AG20443 (cell line): ENCODE measurements at places on chromosomes 12 and 14.

- no peak for DNase-seq
Measured at GRCh38 chr14:89603938-89604480, 187.0 kb upstream of the FOXN3 start.

DNA sequence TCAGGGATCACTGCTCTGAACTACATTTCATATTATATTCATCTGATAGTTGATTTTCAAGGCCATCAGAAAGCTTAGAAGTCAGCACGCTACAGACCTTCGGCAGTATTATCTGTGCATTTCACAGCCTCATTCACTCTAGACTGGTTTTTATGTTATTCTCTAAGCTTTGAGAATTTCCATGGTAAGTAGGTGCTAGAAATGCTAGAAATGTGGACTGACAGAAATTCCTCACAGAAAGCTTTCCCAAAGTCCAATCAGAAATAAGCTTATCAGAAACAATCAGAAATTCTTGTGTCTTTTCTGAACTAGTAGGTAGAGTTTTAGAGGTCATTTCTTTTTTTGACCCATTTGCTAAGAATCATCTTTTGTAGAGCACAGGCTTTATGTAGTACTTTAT is 176.6 kb downstream of the TMTC3 start:
- DNase-seq: no peak

GRCh38 chr12:9735601-9736000 is 2.7 kb upstream of the CLECL1 start:
- no peak for DNase-seq

- DNase-seq: no peak
Measured at GRCh38 chr12:128797119-128798118, 26.3 kb downstream of the SLC15A4 start.

DNA sequence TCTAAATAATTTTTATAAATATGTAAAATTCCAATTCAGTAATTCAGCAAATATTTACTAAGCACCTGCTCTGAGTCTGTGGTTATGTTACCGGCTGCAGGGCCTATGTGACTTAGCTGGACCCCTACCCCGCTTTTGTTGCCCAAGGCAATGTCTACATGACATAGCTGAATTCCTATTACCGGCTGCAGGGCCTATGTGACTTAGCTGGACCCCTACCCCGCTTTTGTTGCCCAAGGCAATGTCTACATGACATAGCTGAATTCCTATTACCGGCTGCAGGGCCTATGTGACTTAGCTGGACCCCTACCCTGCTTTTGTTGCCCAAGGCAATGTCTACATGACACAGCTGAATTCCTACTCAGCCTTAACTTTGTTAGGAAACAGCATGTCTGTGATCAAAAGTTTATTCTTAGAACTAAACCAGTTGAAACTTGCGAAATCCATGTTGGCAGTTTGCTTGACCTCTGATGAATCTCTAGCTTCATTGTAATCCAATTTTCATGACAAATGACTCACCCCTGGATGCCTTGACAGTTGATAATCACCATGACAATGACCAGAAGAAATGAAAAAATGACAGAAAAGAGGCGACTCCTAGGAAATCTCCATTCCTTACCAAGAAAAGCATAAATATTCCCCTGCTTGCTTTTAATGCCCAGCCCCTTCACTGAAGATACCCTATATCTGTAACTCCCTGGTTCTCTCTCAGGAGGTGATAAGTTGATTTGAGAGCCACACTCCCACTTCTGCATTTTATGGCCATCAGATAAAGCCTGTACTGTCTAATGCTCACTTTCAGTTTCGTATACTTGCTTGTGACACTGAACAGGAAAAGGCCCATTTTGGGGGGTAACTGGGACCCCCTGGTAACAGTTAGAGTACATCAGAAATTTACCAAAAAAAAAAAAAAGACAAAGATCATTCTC is 148.4 kb upstream of the SYT10 start:
- DNase-seq: peak; percentile 9
